Naive thymus-derived CD4-positive, alpha-beta T cell (primary cell): ENCODE measurements at places on chromosomes 12 and 14.
A peak's percentile ranks its signal among the peaks of the same experiment; 100 is the strongest.

GRCh38 chr12:114799574-114800487 lies 115.9 kb upstream of the TBX3 start:
- DNase-seq = no peak

DNA sequence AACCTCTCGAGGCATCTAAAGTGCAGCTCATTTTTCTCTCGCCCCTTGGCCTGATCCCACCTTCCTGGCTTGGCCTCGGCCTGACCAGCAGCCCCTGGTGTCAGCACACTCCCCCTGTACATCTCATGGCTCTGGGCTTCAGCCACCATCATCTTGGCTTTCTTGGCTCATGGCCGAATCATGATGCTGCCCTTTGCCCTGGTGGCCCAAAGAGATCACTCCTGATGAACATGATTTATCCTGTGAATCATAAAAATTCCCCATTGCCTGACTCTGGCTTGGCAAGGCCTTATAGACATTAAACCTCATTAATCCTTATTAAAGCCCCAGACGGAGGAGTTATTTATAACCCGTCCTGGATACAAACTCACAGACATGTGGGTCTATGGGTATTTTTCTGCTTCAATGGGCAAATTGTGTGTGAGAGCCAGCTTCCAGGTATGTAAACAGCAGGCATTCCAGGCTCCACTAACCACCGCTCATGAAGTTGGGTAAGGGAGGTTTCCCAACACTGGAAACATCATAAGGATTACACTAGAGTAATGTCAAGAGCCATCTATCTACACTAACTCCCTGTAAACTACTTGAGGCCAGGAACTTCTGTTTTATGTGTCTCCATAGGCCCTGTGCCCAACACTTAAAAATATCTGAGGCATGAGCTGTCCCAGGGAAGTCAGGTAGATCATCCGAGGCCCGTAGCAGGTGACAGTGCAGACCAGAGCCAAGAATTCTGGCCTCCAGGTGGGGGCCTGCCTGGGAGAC lies 171.2 kb downstream of the TTC8 start:
- no peak for DNase-seq

- DNase-seq = no peak
Measured at GRCh38 chr12:57456737-57457490, 1.8 kb downstream of the INHBE start.

DNA sequence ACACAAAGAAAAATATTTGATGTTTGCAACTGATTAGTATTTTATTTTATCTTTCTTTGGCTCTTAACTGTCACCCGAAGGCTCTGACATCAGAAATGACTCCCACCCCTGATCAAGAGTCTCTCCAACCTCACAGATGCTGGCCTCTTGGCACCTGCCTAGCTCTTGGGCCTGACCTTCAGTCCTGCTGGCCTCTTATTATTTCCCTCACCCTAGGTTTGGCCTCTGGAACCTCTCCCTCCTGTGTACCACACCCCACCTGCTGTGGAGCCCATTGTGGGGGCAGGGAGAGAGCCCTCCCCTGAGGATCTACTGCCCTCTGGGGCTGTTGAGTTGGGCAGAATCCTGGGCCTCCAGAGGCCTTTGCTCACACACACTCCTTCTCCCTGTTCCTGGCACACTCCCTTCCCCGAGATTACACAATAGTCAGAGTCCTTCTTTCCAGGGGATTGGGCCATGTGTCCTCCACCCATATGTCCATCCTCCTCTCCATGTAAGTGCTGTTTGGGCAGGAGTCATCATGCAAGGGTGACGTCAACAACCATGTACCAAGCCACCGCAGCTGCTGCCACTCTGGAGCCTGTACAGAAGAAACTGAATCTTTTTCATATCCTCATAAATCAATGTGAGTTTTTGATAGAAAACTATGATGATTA lies 124.3 kb downstream of the RASSF9 start:
- no peak for DNase-seq

- no peak for DNase-seq
Measured at GRCh38 chr12:53930591-53931255, 7.9 kb upstream of the HOXC13 start.

DNA sequence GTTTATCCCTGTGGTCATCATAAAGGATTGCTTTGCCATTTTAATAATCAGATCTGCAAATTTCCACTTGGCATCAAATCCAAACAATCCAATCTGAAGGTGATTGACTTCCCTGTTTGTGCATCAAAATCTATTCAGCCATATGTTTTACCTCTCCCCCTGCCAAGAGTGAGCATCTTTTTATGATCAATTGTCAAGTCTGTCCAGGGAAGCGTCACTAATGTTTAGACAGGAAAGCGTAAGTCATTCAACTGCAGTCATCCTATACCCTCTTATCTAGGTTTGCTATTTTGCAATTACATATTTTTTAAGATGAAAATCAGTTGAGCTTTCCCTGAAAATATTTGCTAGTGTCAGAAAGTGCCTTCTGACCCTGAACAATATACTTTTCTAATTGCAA lies 1224.1 kb upstream of the SEL1L start:
- no peak for DNase-seq

GRCh38 chr12:90253136-90253535 lies 544.5 kb upstream of the ATP2B1 start:
- no peak for DNase-seq

DNA sequence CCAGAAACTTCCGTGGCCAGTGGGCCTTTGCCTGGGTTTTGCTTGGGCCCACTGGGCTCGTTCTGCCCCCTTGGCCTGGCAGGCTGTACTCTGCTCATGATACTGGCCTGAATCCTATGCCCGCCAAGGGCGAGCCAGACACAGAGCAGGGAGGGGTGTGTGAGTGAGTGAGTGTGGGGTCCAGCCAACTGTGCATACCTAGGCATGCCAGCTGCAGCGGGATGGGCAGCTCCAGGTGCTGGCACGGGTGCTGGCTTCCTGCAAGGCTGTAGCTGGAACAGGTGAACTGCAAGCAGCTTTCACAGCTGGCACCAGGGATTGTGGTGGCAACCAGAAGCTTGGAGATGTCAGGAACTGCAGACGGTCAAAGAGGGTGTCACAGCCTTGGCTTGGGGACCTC lies 1276.4 kb downstream of the SLC16A7 start:
- DNase-seq = no peak

DNA sequence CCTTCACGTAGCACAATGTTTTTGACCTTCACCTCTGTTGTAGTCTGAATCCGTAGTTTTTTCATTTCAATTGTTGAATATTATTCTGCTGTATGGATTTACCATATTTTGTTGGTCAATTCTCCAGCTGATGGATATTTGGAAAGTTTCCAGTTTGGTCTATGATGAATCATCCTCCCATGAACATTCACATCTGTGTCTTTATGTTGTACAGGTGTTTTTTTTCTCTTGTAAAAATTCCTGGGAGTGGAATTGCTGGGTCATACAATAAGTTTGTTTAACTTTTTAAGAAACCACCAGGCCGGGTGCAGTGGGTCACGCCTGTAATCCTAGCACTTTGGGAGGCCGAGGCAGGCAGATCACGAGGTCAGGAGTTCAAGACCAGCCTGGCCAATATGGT lies 36.7 kb upstream of the GNG2 start:
- no peak for DNase-seq

GRCh38 chr14:104588066-104588857 lies 8.7 kb downstream of the C14orf180 start:
- DNase-seq = no peak

- DNase-seq = no peak
Measured at GRCh38 chr12:118581371-118581770, 205.0 kb downstream of the SUDS3 start.

DNA sequence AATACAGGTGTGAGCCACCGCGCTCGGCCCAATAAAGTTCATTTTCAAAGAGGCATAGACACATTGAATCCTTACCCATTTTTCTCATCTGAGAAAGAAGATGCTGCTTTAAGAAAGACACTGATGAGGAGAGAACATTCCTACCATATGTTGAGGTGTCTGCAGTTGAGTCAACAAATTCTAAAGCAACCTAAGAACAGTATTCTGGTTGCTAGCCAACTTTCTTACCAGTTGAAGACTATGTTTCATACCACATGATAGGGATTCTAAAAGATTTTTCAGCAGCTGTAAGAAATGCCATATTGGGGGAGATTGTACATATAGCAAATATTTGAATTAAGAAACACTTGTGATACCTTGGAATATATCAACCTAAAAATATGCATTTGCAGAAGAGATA lies 160.1 kb downstream of the SRGAP1 start:
- no peak for DNase-seq

GRCh38 chr12:56158926-56159461 lies 835 bp downstream of the MYL6 start:
- DNase-seq = no peak

DNA sequence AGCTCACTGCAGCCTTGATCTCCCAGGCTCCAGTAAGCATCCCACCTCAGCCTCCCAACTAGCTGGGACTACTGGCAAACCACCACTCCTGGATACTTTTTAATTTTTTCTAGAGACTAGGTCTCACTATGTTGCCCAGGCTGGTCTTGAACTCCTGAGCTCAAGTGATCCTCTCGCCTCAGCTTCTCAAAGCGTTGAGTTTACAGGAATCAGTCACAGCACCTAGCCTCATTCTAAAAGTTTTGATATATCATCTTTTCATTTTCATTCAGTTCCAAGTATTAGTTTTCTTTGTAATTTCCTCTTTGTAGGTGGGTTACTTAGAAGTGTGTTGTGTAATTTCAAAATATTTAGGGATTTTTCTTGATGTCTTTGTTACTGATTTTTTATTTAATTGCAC lies 9.6 kb downstream of the CBX5 start:
- no peak for DNase-seq

DNA sequence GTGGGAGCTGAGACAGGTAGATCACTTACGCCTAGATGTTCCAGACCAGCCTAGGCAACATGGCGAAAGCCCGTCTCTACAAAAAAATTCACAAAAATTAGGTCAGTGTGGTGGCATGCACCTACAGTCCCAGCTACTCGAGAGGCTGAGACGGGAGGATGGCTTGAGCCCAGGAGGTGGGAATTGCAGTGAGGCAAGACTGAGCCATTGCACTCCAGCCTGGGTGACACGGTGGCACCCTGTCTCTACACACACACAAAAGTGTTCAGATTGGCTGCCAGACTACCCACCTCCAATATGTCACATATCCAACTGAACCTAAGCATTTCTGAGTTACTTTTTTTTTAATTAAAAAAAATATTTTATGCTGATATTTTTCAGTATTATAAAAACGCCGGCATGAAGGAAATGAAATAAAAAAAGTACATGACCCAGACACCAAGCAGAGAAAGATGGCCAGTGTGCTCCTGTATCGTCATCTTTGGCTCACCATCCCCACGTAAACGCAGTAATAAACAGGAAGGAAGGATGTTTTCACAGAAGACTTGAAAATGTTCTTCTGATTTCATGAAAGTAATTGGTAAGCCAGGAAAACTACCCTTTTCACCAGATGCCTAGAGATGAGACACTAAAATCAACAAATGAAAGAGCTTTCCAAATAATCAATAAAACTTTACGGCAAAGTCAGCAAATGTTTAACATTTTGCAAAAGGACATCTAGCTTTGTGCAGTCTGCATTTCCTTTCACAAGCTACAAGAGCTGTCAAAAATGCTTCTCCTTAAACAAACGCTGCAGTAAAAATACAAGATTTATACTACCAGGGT lies 26.4 kb downstream of the CDC42BPB start:
- no peak for DNase-seq

- no peak for DNase-seq
Measured at GRCh38 chr14:90743425-90743824, 72.8 kb downstream of the TTC7B start.

DNA sequence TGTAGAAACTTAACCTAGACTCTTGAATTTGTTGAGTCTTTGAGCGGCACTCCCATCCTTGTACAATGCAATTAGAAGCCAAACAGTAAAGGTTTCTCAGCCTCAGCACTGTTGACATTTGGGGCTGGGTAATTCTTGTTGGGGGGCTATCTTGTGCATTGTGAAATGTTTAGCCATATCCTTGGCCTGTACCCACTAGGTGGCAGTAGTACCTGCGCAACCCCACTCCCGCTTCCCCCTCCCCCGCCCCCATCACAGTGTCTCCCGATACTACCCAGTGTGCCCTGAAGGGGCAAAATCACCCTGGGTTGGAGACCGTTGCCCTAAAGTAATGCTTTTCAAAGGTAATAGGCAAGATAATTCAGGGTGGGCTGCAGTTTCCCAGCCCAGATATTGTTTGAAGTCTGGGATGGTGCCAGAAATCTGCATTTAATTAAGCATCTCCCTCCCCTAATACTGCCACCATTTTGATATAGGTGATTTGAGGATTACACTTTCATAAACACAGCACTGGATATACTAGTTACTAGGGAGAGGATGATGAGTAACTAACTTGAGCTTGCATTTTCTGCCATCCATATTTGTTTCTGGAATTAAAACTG lies 1.8 kb downstream of the COX6A1 start:
- peak; percentile 55 for DNase-seq

- DNase-seq = no peak
Measured at GRCh38 chr14:22509036-22509709, 79.9 kb downstream of the DAD1 start.

DNA sequence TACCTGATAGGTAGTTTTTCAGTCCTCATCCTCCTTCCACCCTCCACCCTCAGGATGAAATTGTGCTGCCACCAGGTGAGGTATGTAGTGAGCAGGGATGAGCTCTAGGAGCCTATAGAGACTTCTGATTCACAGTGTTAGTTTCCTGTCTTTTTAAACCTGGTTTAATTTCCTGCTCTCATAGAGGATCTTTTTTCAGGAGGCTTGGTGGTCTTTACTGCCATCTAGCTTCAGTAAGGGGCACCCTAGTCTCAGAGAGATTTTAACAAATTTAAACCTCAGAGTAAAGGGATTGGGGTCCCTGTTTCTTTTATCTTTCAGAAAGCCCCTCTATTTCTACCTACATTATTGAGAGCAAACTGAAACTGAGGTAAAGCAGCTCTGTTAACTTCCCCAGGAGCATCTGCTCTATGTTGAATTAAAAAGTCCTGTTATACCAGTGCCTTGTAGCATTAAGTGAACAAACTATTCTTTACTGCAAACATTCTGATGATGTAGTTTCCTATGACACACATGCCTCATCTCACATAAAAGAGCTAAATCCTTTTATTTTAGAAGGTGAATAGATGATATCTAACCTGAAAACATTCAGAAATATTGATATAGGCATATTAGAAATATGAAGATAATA lies 172.2 kb upstream of the DDHD1 start:
- no peak for DNase-seq

GRCh38 chr12:54329759-54330158 lies 4.8 kb downstream of the COPZ1 start:
- no peak for DNase-seq

GRCh38 chr14:74763803-74764531 lies 851 bp downstream of the YLPM1 start:
- no peak for DNase-seq

- DNase-seq = no peak
Measured at GRCh38 chr14:23353433-23353780, 720 bp upstream of the SLC22A17 start.
